ENCODE measurements at places on chromosomes 2 and 18. TPM values are rescaled to one million over a fixed set of nuclear protein-coding genes. Genes with fewer than 3 reads are reported as not detected.

GRCh38 chr2:232951181-232951580, 61.9 kb downstream of the NGEF start:
- no peak for DNase-seq

DNA sequence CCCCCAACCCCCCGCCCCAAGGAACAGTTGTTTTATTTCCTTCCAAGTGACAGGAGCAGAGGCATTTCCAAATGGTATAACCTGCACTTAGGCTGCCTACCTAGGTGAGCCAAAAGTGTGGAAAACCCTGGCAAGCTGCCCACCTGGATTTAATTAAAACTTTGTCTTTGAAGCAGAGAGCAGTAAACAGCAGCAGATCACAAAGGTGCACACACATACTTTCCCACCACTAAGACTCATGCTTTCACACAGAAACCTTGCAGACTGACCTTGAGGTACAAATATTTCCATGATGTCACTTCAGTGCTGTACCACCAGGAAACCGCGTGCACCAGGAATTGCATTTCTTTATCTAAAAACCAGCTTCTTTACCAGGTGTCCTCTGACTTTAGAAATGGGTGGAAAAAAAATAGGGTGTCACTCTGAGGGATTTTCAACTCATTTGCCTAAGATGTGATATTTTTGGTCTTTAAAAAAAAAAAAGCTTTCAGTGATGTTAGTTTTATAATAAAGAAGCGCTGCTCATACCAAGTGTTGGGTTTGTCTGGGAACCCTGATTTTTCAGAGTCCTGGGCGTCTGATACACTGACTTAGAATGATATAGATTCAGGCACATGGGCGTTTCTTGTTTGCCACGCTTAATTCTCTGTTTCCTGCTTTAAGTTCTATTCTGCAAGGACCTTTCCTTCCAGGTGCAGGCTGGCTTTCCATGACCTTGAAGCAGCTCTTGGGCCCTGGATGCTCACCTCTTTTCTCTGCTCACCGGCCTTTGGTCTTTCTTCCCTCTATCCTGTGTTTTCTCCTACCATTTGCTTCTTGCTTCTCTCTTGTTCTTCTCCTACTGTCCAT, 70.7 kb upstream of the BCL2L11 start:
- no peak for DNase-seq

- DNase-seq = no peak
These were observed 255.1 kb downstream of the STK39 start for GRCh38 chr2:167992278-167992677.

- no peak for DNase-seq
These were observed 467.7 kb upstream of the SALL3 start for GRCh38 chr18:78511666-78512601.

DNA sequence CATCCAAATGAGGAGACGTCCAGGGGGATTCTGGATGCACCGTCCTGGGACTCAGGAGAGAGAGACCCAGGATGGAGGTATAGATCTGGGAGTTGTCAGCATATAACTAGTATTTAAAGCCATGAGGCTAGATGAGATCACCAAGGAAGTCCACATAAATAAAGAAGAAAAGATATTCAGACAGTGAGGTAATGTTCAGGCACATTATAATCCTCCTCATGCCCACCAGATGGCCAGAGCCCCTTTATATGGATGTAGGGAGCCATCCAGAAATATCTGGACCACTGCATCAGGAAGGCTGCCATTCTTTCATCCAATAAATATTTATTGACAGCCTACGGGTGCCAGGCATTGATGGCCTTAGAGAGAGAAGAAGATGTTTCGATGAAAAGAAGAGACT, 21.2 kb upstream of the NCKAP5 start:
- DNase-seq = no peak

DNA sequence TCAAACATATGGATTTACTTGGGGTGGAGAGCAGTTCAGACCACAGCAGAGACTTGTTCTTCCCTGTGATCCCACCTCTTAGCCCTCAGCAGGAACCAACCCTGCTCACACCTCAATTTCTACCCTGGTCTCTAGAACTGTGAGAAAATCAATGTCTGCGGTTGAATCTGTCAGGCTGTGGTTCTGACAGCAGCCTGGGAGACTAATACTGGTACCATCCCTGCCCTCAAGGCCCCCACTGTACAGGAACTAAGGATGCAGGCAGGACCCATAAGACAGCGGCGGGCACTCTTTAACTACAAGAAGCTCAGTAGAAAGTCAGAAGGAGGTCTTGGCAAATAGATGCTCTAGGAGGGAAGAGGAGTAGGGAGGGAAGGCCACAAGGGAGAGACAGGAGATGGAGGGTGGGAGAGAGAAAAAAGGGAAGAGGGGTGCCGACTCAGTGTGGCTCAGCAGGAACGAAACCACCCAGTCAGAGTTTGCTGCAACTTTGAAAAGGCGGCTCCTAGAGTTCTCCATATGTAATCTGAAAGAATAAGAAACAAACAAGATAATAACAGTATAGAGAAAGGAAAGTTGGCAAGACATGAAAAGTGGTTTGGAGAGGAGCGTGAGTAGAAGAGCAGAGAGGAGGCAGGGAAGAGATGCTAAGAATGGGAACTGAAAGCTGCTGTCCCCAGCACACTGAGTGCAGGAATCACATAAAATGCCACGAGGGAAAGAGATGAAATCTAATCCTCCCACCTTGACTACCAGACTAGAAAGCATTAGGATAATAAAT, 323.9 kb upstream of the ID2 start:
- no peak for DNase-seq

GRCh38 chr18:79609841-79610281, 69.7 kb upstream of the CTDP1 start:
- DNase-seq = peak; percentile 31

- no peak for DNase-seq
These were observed 882.9 kb upstream of the ZEB2 start for GRCh38 chr2:145402706-145403277.

DNA sequence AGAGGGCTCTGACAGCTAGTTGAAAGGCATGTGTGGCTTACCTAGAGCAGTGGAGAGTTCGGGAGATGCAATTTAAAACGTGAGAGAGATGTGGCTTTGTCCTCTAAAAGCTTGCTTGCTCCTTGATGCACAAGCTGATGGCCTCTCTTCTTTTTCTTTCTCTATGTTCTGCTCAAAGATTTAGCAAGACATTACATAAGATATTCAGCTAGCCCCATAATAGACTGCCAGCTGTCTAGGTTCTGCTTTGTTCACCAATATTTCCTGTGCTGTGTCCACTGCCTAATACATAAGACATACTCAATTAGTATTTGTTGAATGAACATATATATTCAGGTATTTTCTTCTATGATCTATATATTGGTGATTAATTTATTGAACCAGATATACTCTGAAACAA, 31.1 kb downstream of the SPATS2L start:
- DNase-seq = no peak

DNA sequence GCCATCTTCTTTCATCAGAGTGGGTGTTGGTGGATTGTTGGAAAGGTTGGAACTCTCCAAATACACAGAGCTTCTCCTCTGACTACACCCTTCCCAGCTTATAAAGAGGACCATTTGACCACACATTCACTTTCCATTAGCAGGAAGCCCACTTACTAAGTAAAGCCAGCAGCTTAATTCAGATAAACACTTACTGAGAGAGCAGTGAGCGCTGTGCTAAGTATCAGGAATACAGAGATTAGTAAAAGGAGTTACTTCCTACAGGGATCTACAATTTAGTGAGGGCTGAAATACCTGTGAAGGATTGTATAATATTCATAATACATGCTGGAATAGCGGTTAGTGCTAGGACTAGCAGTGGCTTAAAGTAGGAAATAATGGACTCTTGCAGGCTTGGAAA, 343.0 kb downstream of the NYAP2 start:
- DNase-seq = no peak

The NEB gene
- 0.25 TPM for total RNA-seq

The RND3 gene
- total RNA-seq = 11.2 TPM

The DYNAP gene
- not detected for total RNA-seq

The ALPP gene
- total RNA-seq = 21.6 TPM

The LRRC30 gene
- not detected for total RNA-seq

The HTR2B gene
- total RNA-seq = 0.15 TPM

The FSHR gene
- 3.1 TPM for total RNA-seq

Measured in ovary (tissue), 10 donors.